Left lung (tissue), 14 donors: ENCODE measurements at places on chromosomes 1 and 21. TPM values are rescaled to one million over a fixed set of nuclear protein-coding genes. Genes with fewer than 3 reads are reported as not detected.

- no peak for DNase-seq
Observed at GRCh38 chr1:155052439-155053395, 1.6 kb downstream of the ADAM15 start.

- DNase-seq: no peak
Observed at GRCh38 chr1:43493661-43494450, 36.8 kb upstream of the PTPRF start.

DNA sequence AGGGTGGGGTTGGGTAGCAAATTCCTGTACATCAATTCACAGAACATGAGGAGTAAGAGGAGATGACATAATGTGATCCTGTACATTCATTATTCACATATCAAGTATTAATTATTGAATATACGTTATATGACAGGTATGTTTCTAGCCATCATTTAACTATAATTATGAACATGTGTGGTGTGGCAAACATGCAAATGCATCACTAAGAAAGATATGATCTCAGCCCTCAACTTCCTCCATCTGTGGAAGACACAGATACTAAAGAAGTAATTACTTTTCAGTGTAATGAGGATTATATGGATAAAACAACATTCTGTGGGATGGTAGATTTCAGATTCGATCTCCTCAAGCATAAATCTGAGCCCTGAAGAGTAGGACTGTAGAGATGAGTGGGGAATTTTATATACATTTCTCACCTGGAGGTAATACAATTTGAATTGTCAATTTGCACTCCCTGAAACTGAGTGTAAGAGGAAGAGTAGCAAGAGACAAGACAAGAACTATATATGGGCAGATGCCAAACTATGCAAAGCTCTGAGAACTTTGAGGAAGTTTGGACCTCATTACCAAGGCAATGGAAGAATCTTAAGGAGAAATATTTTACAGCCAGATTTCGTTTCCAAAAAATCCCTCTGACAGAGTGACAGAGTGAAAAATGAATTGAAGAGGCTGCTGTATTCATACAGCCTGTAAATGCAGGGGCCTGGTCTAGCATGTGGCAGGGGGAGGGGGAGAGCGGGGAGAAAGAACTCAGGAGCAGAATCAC lies 275.5 kb downstream of the TPR start:
- DNase-seq: no peak

The PCP4L1 gene
- 1.1 TPM for polyA plus RNA-seq

DNA sequence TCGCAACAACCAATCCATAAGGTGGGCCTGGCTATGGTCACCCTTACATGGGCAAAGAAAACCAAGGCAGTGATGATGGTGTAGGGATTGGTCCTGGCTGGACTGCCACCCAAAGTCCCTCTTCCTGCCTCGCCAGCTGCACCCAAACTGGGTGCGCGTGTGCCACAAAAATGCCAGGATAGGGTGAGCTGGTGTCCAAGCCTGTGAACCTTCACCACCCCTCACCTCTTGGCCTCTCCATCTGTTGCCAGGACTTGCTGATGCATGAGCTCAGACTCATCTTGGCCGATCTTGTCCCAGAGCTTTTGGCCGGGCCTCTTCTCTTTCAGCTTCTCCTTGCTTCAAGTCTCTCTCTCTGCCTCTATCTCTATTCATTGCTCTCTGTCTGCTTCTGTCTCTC lies 41.8 kb downstream of the FOXD2 start:
- DNase-seq: no peak

DNA sequence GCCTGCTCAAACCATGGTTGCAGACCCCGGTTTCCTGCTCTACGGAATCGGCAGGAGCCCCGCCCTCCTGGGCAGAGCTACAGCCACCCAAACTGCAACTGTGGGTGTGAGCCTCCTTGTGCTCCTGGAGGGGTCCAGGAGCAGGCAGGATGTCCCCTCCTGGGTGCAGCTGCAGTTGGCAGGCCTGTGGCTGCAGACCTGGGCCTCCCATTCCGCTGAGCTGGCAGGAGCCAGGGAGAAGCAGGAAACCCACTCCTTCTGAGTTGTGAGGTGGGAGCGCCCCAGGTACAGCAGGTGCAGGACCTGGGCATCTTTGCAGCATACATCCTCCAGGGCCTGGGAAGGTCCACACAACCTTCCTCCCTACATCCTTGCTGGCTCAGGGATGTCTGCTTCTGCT lies 578.7 kb upstream of the USP24 start:
- no peak for DNase-seq

GRCh38 chr1:114015075-114015474 lies 35.8 kb downstream of the OLFML3 start:
- no peak for DNase-seq

GRCh38 chr1:197468543-197469175 lies 200.6 kb downstream of the CRB1 start:
- DNase-seq: no peak

DNA sequence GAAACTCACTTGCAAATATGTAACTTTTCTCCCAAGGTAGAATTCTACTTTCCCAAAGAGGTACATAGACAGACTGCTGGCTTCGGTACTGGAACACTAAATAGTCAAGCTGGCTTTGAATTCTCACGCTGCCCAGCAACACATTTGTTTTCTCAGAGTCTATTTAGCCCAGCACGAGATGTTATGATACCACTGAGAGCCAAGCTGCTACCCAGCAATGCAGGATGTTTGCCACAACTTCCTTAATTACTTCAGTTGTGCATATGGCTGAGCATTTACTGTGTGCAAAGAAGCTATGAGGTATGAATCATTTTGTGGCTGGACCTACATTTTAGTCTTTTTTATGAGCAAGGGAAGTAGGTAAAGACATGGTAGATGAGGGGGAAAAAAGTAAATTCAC lies 793.2 kb downstream of the PLA2G4A start:
- no peak for DNase-seq

GRCh38 chr1:95140791-95141190 lies 23.6 kb downstream of the TLCD4 start:
- no peak for DNase-seq

The PTPN7 gene
- 1.0 TPM for polyA plus RNA-seq

The BCL2L15 gene
- 1.0 TPM for polyA plus RNA-seq

The GNG4 gene
- polyA plus RNA-seq: 3.2 TPM

The CD84 gene
- polyA plus RNA-seq: 1.7 TPM

DNA sequence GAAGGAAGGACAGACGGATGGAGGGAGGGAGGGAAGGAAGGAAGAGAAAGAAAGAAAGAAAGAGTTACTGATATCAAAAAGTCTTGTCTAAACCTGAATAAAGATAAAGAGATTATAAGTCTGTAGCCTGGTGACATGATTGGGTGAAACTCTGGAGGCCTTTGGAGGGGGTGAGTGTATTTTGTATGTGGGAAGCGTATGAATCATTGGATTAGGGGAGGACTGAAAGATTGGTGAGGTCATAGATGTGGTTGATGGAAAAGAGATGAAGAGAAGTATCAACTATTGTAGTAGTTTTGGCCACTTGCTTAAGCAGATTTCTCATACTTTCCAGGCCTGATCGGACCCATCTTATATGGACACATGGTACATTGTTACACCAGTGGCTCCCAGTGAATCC lies 11.5 kb upstream of the KCNJ6 start:
- no peak for DNase-seq

The NES gene
- 54.9 TPM for polyA plus RNA-seq

DNA sequence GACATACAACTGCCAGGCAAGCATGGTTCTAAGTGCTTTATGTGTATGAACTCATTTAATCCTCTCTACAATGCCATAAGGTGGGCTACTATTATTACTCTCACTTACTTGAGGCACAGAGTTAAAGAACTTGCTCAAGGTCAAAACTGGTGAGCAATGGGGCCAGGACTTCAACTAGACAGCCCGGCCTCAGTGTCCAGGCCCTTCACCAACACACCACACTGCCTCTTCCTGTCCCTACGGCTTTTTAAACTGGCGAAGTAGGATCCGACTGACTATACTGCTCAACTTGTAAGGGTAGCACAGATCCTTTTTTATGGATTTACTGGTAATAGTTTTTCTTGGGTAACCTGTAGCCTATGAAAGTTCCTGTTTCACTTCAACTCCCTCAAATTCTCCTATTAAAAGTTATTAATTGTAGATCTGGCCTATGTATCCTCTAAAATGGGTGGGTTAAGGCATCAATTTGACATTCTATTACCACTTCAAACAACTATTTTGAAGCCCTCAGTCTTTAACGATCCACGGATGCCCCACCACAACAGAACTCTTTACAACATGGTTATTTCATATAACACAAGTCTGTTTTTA lies 4.3 kb downstream of the ERRFI1 start:
- no peak for DNase-seq

DNA sequence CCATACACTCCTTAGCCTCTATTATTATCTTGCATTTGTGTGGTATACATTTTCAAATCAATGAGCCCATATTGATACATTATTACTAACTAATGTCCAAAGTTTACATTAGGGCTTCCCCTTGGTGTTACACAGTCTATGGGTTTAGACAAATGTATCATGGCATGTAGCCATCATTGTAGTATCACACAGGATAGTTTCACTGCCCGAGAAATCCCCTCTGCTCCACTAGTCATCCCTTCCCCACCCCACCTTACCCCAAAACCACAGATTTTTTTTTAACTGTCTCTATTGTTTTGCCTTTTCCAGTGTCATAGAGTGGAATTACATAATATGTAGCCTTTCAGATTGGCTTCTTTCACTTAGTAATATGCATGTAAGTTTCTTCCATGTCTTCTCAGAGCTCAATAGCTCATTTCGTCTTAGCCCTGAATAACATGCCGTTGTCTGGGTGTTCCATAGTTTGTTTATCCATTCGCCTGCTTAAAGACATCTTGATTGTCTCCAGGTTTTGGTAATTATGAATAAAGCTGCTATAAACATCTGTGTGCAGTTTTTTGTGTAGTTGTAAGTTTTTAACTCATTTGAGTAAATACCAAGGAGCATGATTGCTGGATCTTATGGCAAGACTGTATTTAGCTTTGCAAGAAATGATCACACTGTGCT lies 86.4 kb upstream of the LYST start:
- no peak for DNase-seq

DNA sequence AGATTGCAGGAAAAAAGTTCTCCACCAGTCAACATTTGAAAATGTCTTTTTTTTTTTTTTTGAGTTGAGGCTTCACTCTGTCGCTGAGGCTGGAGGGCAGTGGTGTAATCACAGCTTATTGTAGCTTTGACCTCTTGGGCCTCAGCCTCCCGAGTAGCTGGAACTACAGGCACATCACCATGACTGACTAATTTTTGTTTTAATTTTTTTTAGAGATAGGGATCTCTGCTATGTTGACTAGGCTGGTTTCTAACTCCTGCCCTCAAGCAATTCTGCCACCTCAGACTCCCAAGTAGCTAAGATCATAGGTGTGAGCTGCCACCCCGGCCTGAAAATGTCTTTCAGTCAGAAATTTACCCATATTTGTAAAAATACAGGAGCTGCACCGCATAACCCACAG lies 30.6 kb upstream of the USP24 start:
- DNase-seq: no peak

- no peak for DNase-seq
Observed at GRCh38 chr1:175434283-175434860, 241.8 kb upstream of the KIAA0040 start.

DNA sequence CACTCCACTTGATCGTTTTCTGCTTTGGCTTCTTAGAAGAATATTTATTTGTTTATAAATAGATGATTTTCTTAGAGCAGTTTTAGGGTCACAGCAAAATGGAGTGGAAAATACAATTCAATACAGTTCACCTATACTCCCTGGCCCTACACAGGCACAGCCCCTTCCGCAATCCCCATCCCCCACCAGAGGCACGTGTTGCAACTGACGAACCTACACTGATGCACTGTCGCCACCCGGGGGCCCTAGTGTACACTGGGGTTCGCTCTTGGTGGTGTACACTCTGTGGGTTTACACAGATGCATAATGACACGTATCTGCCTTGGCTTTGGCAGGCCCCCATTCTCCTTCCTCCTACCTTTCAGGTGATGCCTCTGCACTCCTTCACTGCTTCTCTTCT lies 8.0 kb downstream of the ECHDC2 start:
- DNase-seq: no peak

DNA sequence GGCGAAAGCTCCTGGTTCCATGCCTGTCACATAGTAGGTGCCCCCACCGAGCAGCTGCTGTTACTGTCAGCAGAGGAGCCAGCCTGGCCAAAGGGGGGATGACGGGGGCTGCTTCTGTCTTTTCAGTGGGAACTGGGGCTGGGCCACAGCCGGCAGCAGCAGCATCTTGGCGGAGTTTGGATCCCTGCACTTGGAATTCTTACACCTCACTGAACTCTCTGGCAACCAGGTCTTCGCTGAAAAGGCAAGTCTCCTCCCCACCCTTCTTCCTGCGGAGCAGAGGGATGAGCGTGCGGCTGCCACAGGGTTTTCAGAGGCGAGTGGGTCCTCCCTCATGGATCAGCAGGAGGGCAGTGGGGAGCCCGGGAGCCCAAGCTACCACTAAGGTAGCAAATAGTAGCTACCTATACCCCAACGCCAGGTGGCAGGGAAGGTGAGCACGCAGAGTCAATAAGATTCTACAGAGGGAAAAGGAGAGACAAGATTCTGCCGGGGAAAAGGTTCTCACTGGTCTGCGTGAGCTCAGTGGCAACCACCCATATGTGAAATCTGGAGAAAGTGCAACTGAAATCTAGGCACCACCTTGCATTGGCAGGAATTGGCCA lies 41.4 kb upstream of the SELENON start:
- DNase-seq: no peak

GRCh38 chr1:27816921-27817630 lies 13.5 kb upstream of the PPP1R8 start:
- no peak for DNase-seq

The FCAMR gene
- polyA plus RNA-seq: not detected

The IL23R gene
- polyA plus RNA-seq: not detected

- DNase-seq: no peak
Observed at GRCh38 chr1:27572679-27573426, 31.1 kb downstream of the AHDC1 start.

- DNase-seq: no peak
Observed at GRCh38 chr1:114446198-114446597, 64.8 kb downstream of the TRIM33 start.

GRCh38 chr1:4306559-4307467 lies 347.6 kb upstream of the AJAP1 start:
- no peak for DNase-seq

DNA sequence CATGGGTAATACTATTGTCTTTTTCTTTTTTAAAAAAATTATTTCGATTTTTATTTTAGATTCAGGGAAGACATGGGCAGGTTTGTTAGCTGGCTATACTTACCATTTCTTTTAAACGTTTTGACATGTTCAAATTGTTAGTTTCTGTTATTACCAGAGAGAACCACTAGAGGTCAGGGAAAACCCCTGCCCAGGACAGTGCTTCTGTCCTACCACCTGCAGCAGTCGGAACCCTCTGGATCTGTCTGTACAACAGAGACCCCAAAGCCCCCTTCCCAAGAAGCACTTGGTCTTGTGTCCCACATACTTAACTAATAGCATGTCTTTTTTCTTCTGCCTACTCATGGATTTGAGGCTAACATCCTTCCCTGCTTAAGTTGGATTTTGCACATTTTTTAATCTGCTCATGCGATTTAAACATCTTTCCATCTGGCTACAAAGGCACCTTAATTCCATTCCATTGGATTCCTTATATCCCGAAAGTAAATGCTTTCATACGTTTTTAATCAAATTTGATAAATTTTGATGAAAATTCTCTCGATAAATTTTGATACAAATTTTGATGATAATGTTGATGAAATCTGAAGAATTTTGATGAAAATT lies 10.0 kb upstream of the C1orf115 start:
- DNase-seq: peak; percentile 59

- no peak for DNase-seq
Observed at GRCh38 chr1:22319608-22320007, 132.0 kb upstream of the ZBTB40 start.
